ENCODE measurements at places on chromosomes 11 and 22.

GRCh38 chr11:16933756-16934603 lies 80.2 kb downstream of the PLEKHA7 start:
- DNase-seq: no peak

- peak; percentile 17 for DNase-seq
These were observed 109.8 kb downstream of the BCR start for GRCh38 chr22:23289851-23290724.

DNA sequence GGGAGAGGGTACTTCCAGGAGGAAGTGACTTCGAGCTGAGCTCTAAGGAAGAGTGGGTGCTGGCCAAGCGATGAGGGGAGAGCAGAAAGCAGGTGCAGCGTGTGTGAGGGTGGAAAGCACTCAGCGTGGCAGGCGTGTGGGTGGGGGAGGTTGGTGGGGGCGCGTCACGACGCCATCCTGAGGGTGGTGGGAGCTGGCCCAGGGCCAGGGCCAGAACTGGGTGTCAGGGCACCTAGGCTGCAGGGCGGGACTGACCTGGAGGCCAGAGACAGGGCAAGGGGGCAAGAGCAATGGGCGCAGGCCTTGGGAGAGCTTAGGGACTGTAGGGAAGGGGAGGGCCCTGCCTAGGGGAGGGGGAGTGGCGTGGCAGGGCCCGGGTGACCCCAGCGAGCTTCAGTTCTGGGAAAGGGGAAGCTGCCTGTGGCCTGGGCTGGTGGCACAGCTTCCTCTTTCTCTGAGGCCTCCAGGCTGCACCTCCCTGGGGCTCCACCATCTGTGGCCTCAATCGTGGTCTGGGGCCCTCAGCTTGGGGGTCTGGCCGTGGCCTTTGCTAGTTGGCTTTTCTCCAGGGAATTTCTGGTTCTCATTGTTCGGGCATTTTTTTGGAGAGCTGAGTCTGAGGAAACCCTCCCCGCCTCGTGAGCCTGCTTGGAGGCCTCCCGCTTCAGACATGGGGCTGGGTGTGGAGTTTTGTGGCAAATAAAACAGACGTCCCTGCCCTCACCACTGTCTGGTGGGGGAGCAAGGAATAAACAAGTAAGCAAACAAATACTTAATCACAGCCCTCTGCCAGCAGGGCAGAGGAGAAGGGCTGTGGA lies 8.9 kb downstream of the RELT start:
- no peak for DNase-seq

GRCh38 chr11:73969991-73970800 lies 12.4 kb downstream of the UCP2 start:
- DNase-seq: no peak

- peak; percentile 69 for DNase-seq
These were observed 63.6 kb downstream of the TNRC6B start for GRCh38 chr22:40241200-40241763.

- no peak for DNase-seq
These were observed 17.3 kb downstream of the RPUSD4 start for GRCh38 chr11:126194121-126194543.

- DNase-seq: no peak
These were observed 12.1 kb downstream of the OR51B4 start for GRCh38 chr11:5289696-5290095.

- DNase-seq: no peak
These were observed 3.1 kb downstream of the TNKS1BP1 start for GRCh38 chr11:57321388-57322255.

DNA sequence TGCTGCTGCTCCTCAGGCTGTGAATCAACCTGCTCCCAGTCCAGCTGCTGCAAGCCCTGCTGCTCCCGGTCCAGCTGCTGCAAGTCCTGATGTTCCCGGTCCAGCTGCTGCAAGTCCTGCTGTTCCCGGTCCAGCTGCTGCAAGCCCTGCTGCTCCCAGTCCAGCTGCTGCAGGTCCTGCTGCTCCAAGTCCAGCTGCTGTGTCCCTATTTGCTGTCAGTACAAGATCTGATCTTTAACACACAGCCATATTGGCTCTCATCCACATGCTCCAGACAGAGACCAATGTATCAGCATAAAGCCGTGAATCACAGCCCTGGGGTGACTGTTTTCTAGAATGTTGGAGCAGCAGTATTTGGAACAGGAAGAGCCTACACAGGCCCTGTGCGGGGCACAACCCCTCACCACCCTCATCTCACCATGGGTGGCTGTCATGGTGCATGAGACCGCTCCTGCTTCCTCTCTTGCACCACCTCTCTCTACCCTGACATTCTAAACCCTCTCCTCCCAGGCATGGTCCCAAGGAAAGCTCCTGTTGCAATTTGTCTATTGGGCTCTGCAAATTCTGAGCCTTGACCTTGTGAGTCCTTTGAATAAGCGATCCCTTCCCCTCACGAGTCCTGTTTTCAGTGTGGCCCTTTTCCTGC lies 3.5 kb downstream of the KRTAP5-10 start:
- DNase-seq: no peak

DNA sequence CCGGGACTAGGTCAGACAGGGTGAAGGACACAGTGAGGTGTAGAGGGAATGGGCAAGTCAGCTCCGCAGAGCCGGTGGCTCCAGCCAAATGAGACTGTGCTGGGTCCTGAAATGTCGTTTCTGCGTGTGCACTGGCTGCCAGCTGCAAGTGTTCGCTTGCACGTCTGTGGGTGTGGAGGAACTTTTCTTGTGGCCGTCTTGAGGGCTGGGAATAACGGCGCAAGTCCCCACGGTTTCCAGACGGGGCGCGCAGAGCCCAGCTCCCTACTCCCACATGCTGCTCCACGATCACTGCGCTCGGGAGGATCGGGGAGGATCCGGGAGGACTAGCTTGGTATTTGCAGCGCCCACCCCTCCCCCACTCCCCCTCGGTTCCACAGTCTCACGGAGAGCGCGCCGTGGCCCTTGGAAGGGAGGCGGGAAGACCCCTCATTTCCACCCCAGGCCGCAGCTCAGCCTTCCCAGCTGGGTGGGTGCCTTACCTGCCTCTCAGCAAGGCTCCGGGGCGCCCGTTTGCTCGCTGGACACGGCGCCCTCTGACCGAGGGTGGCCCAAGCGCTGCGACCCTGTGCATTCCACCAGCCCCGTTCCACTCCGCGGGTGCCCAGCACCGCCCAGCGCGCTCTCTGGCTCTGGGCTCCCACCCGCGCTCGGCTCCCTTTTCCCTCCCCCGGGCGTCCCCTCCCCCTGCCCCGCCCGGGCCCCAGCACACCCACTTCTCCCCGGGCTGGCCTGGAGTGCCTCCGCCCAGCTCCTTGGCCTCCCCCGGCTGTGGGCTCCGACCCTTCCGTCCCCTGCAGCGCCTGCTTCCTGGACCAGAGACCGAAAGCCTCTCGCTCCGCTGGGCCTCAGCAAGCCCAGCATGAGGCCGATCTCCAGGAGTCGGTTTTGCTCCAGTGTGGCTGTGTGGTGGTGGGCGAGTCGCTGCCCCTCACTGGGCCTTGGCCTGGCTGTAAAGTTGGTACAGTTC lies at the start of gene KCNE3:
TSS of gene KCNE3 (minus strand) at position 634 of the 970 bp plus-strand sequence. CDS start 9,986 bp downstream, outside the sequence.
- DNase-seq: no peak

GRCh38 chr11:31641477-31642062 lies 132.0 kb downstream of the ELP4 start:
- DNase-seq: no peak

GRCh38 chr11:43853781-43854180 lies 26.9 kb upstream of the ALKBH3 start:
- no peak for DNase-seq

GRCh38 chr11:72338741-72339140 lies 94.8 kb upstream of the PHOX2A start:
- no peak for DNase-seq

DNA sequence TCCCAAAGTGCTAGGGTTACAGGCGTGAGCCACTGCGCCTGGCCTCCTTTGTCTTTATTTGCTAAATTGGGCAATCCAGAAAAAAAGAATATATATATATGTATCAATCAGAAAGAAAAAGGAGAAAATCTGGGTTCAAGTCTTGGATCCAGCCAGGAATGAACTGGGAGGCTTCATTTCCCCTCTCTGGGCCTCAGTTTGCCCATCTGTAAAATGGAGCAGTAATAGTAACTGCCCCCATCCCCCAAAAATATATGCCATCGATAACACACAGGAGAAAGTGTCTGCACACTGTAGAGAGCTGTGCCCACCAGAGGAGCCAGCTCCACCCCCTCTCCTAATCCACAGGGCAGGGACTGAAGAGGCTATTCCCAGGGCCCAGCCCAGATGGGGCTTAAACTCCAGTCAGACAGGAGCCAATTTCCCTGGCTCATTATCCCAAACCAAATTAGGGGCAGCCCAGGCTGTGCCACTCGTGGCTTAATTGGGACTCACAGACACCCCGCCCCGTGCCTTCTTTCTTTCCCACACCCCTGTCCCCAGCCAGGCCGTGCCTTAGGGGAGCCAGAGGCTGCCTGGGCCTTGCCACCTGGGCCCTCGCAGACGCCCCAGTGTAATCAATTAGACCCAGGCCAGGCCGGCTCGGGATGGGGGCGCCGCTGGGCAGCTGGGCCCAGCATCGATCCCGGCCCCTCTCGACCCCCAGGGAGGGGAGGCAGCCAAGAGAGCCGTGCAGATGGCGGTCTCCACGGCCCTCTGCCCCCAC lies 171.5 kb downstream of the MN1 start:
- no peak for DNase-seq

GRCh38 chr11:100857236-100858005 lies 170.3 kb downstream of the ARHGAP42 start:
- DNase-seq: no peak

GRCh38 chr11:112632866-112633505 lies 328.2 kb upstream of the NCAM1 start:
- no peak for DNase-seq

GRCh38 chr22:49983148-49984042 lies 22.8 kb downstream of the PIM3 start:
- no peak for DNase-seq

- no peak for DNase-seq
These were observed 3.3 kb upstream of the DGCR8 start for GRCh38 chr22:20076627-20077172.

- DNase-seq: no peak
These were observed 86.5 kb downstream of the PDE2A start for GRCh38 chr11:72587696-72588095.

- DNase-seq: no peak
These were observed 26.3 kb upstream of the CTTN start for GRCh38 chr11:70372076-70372475.

GRCh38 chr11:105912666-105913065 lies 109.4 kb downstream of the MSANTD4 start:
- DNase-seq: no peak

DNA sequence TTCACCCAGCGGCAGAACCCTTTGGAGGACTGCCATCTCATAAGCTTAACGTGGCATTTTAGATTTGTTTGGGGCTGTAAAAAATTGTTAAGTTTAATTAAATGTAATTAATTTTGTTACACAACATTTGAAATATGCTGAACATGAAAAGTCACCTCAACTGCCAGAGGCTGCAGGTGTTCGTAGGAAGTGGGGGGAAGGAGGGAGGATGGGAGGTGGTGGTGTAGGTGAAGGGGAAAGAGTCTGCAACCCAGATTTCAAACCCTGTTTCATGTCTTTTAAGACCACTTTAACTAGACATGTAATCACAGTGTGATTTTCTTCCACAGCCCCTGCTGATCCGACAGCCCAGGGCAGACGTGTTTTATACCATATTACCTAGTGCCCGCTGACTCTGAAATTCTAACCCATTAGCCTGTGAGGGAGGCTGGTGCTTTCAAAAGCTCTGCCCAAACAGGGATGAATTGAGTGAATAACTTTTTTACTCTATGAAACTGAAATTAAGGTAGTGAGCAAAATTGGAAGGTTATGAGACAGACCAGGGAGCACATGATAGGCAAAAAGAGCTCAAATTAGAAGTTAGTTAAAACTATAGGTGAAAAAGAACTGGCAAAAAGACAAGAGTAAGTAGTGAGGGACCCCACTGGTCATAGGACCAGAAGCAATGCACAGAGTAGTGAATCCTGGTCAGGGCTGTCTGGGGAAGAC lies 279.8 kb downstream of the DDX10 start:
- DNase-seq: no peak

DNA sequence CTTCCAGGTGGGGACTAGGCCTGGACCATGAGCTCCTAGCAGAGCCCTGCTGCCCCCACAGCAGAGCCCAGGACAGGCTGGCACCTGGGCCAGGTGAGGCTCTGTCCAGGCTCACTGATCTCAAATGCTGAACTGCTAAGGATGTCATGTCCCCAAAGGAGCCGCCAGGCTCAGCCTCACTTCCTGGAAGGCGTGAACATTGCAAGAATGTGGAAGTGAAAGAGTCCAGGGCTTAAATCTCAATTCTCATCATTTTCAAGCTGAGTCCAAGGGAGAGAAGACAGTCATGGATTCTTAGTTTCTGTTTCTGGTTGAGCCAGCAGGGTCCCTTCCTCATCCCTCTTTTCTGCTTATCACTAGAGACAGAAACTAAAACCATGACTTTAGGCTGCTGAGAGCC lies 5.0 kb downstream of the ASCL2 start:
- no peak for DNase-seq

DNA sequence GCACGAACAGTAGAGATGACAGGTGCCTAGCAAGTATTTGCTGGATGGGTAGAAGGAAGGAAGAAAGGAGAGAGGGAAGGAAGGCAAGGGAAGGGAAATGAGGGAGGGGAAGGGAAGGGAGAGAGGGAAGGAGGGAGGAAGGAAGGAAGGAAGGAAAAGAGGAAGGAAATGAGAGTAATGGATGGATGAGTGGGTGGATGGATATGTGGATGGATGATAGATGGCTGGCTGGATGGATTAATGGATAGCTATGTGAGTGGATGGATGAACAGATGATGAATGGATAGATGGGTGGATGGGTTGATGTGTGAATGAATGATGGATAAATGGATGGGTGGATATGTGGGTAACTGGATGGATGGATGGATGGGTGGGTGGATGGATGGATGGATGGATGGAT lies 125.9 kb upstream of the FGF3 start:
- DNase-seq: no peak

GRCh38 chr11:79173615-79174014 lies 267.2 kb downstream of the TENM4 start:
- DNase-seq: no peak

- DNase-seq: no peak
These were observed 54.2 kb downstream of the FEZ1 start for GRCh38 chr11:125441648-125442410.

- no peak for DNase-seq
These were observed 59.6 kb downstream of the ST3GAL4 start for GRCh38 chr11:126415128-126415527.

DNA sequence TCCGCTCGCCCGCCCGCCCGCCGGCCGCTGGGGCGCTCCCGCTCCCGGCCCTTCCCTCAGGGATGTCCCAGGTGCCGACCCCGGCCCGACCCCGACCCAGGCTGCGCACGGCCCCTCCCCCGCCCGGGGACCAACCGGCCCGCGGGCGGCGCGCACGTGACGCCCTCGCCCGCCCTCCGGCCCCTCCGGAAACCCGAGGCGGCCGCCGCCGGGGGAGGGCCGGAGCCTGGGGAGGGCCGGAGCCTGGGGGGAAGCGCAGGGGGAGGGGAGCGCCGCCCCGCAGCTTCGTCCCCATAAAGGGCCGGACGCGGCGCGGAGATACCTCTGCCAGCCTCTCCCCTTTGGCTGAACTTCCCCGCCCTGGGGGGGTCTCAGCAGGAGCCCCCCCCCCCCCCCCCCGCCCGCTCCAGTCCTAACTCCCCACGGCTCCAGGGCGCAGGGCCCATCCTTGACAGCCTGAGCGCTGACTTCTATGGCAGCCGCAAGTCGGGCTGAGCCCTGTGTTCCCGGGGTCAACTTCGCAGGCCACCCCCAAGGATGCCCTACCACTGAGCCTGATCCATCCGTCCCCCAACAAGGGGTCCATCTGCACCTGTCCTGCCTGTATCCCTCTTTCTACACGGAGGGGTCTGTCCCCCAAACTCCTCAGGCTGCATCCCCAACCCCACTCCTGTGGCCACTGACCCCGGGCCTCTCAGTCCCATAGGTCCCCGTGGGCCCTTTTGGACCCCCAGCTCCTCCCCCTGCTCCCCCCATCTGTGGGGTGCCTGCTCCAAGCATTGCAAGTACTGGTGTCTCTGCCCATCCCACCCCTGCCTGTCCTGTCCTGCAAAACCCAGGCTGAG lies at the start of gene MAPK12:
TSS of gene MAPK12 (minus strand) at position 69 of the 845 bp plus-strand sequence. CDS start 174 bp downstream, outside the sequence.
- no peak for DNase-seq
